ENCODE measurements at places on chromosomes 1 and 21.

GRCh38 chr1:230745071-230745470 is 2.1 kb upstream of the CAPN9 start:
- DNase-seq = no peak

DNA sequence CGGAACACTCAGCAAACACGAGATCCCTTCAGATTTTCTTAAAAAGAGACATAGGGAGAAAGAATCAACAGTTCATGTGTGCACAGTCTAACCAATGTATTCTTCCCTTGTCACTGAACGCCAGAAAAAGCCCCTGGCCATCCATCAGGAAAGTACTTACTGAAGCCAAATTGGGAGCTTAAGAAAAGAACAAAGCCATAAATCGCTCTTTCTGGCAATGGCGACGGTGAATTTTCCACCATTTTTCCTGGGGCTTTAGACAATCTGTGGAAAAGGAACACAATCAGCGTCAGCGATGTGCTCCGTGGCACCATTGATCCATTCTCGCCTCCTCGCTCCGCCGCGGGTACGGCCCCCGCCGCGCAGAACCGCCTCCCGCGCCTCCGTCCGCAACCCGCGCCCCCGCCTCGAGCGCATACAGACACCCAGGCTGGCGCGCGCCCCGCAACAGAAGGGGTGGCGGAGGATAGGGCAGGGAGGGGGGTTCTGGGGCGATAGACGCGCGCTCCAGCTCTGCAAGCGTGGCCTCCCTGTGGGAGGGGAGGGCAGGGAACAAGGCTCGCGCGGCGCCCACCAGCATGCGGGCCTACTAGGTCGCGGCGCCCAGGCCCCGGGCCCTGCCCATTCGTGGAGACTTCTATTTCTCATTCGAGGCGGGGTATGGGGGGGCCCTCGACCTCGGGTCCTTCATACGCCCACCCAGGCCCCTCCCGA is 440 bp downstream of the PIGP start:
- no peak for DNase-seq

GRCh38 chr1:153535242-153536011 is at the start of gene S100A6:
Gene S100A6 (minus strand): TSS chr1:153535991. CDS start chr1:153535339, 652 bp downstream.
- DNase-seq = no peak

DNA sequence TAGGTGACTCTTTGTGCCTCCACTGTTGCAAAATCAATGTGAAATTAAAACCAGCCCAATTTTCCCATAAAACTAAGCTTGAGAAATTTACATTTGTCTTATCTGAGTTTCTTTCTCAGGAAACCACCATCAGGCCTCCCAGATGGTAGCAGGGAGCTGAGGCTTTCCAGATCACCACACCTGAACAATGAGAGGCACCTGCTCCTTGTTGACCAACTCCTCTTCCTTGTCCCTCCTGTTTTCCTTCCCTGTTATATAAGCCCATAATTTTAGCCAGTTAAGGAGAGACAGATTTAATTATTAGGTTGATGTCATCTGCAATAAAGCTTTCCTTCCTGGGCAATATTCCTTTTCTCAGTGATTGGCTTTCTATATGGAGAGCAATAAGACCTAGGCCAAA is 32.0 kb upstream of the C1orf185 start:
- no peak for DNase-seq

GRCh38 chr1:175216444-175216843 is 23.9 kb upstream of the KIAA0040 start:
- no peak for DNase-seq

GRCh38 chr21:24729568-24729967 is 877.7 kb downstream of the MRPL39 start:
- no peak for DNase-seq

DNA sequence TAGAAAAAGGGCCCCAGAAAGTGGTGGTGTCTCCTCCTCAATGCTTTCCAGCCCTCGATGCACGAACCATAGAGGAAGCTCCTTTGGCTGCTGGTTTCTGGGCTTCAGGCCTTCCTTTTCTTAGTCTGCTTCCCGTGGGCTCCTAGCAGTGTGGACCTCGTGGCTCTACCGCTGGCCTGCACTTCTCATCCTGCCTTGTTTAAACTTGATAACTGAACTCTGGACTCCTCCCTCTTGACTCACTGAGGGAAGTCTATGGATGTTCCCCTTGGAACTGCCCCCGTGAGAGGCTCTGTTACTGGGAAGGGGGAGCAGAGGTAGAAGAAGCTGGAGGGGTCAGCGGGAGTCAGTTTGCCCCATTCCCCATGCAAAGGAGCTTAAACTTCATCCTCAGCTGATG is 75.3 kb upstream of the WDR26 start:
- no peak for DNase-seq

DNA sequence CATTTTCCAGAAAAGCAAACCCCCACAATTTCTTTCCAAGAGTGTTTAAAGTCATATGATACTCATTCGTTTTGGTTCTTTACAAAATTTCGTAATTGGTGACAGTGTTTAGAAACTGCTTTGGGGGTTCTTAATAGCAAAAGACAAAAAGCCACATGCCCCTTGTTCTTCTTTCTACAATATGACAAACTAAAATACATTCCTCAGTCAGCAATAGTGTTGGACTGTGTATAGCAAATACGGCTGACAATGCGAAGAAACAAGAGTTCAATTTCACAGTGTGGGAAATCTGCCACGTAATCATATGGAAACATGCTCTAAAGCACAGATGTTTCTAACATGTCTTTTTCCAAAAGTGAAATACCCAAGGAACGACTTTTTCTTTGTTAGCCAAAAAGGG is 7.6 kb upstream of the IFNAR1 start:
- DNase-seq = no peak

DNA sequence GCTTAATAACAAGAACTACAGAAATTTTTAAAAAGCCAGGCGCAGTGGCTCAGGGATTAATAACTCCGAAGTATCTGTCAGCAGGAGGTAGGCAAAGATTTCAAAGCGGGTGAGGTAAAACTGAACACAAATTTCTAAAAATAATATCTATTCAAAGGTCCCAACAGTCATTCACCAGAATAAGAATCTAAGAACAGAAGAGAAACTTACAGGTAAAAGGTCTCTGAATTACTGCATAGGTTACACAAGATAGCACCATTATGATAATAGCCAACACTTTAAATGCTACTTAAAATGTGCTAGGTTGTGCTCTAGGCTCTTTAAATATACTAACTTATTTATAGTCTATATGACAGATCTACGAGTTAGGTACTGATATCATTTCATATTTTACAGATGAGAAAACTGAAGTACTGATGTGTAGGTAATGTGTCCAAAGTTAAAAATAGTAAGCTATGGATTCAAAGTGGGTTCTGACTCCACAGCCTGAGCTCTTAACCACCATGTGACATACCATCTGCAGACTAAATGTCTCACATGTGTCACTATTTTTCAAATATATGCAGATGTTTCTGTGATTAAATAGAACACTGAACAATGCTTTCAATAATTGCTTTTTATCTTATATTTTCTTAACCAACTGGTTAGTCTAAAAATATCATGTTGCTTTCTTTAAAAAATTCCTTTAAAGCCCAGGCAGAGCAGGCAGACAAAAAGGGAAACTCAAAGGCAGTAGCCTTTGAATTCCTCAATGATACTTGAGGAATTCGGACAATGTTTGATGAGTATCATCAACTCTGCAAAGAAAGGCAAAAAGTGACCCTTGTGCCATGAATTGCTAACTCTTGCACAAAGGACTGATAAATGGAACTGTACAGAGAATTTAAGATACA is 80.5 kb upstream of the TTC39A start:
- DNase-seq = no peak

- DNase-seq = no peak
Measured at GRCh38 chr1:185601189-185601588, 133.0 kb upstream of the HMCN1 start.

- no peak for DNase-seq
Measured at GRCh38 chr1:14666373-14666772, 67.9 kb downstream of the KAZN start.

DNA sequence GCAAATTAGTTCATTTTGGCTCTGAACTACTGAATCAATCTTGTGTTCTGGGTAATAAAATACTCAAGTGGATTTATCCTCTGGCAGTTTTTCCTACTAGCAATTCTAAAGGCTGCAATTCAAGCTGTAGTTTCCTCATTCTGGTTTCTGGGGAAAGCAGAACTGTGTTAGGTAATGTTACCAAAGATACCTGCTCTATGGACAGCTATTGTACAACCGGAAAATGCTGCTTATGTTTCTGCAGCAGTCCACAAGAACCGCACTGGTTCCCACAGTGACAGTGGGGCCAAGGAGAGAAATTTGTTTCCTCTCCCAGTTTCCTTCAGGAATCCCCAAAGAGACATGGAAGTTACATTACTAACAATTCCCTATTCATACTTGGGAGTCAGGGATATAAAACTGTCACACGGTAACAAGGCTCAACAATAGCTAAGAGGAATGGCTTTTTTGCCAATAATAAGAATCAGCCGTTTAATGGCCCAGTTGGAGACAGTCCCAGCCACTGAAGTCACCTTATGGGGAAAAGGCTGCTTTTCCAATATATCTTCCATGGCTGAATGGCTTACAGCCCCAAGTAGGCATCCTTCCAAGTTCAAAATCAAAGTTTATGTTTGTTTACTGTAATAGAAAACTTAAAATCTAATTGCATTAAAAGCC is 52.6 kb downstream of the PCNX2 start:
- DNase-seq = no peak

- no peak for DNase-seq
Measured at GRCh38 chr1:239261521-239261920, 124.8 kb upstream of the CHRM3 start.

GRCh38 chr21:27646691-27647090 is 679.8 kb upstream of the ADAMTS5 start:
- DNase-seq = no peak

DNA sequence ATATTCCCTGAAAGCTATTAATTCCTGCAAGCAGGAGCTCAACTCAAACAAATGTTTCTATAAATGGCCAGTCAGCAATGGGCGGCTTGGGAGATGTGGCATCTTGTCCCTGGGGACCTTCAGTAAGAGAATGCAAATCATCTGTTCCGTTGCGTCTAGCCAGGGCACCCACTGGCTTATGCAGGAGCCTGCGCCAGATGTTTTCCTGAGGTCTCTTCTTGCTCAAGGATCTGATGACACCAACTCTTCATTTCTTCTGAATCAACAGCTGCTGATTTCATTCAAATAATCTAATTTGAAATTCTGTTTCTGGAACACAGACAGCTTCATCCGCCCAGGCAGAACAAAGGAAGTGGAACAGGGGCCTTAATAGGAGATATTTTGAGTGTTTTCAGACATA is 70.0 kb upstream of the AJAP1 start:
- DNase-seq = no peak

DNA sequence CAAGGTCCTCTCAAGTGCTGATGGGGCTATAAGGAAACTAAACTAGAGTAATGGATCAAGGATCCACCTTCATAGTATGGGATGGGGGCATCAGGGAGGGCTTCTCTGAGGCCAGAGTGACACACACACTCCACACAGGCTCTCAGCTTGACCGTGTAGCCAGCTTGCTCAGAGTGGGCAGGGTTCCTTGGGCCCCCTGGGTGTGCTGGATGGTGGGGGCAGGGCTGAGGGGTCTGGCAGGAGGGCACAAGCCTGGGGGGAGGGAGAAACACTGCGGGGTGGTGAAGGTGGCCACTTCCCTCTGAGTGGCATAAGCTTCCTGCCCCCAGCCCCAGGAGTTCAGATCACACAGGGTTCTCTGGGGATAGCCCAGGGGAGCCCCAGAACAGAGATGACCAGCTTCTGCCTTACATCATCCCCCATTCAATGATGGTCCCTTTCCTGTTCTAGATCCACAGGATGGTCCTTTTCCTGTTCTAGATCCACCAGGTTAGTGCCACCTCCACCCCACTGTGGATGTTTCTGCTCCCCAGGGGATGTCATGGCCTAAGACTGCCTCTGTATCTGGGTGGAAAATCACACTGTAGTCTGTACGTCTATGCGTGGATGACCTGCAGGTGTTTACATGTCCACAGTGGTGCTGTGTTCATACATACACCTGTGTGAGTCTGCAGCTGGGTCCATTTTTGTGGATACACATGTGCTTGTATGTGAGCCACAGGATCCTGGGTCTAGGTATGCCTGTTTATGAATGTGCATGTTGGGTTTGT is 525.0 kb downstream of the PTPRU start:
- DNase-seq = no peak

- no peak for DNase-seq
Measured at GRCh38 chr1:162380061-162380846, 1.3 kb upstream of the C1orf226 start.

DNA sequence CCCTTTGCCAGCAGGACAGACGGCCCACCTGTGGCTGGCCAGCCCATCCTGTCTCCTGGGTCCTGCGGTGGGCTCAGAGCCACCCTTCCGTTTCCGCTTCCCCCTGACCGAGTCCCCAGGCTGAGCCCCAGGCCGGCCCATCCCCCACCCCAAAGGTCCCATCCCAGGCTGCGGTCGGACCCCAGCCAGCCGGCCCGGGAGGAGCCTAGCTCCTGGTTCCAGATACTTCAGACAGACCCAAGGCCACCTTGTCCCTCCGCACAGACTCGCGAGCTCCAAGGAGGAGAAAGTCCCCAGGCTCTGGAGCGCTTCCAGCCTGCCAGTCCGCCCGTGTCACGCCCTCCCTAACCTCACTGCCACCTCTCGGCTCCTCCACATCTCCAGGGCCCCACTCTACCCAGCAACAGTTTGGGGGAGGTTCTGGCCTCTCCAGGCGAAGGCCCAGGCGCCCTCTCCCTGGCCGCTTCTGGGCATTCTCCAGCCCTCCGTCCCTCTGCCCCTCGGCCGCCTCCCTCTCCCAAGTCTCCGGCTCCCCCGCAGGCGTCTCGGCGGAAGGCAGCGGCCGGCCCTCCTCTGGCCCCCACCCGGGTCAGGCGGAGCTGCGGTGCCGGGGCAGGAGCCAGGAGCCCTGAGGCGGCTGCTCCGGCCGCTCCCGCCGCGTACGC is 835 bp downstream of the LRRN2 start:
- no peak for DNase-seq

DNA sequence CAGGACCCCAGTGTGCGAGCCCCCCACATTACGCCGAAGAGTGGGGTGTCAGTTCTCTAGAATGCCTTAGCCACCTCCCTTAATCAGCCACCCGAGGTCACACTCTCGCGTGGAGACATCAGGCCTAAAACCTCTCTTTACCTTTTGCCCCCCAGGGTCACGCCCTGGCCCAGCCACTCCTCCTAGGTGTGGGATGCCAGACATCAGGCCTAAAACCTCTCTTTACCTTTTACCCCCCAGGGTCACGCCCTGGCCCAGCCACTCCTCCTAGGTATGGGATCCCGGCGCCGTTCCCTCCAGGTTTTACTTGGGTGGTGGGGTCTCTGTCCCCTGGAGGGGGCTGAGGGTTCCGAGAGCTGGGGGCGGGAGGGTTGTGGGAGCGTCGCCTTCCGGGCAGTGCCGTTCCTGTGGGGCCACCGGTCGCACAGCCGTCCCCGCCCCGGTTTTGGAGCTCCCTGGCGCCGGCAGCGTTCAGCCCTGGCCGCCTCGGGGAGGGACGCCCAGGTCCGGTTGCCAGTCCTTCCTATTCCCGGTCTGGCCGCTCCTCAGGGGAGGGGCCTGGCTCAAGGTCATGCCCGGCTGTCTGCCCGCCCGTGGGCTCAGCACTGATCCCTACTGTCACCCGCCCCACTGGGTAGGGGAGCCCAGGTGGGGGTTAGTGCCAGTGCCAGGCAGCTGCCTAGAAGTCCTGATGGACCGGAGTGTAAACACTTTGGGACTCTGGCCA is 882 bp downstream of the VPS13D start:
- DNase-seq = no peak
